ENCODE measurements at places on chromosomes 12 and 14. TPM values are rescaled to one million over a fixed set of nuclear protein-coding genes. Genes with fewer than 3 reads are reported as not detected.

SLC7A8 gene
- total RNA-seq, result 41.4 TPM

GRCh38 chr12:109716512-109717389, 3.1 kb downstream of the FAM222A start:
- DNase-seq, result no peak
- H3K4me3 ChIP-seq, result no peak overlapping the region
- H3K4me1 ChIP-seq, result peaks cover 67% of the 10 kb centered on the region
- H3K27ac ChIP-seq, result peak overlapping the region; percentile 63

DNA sequence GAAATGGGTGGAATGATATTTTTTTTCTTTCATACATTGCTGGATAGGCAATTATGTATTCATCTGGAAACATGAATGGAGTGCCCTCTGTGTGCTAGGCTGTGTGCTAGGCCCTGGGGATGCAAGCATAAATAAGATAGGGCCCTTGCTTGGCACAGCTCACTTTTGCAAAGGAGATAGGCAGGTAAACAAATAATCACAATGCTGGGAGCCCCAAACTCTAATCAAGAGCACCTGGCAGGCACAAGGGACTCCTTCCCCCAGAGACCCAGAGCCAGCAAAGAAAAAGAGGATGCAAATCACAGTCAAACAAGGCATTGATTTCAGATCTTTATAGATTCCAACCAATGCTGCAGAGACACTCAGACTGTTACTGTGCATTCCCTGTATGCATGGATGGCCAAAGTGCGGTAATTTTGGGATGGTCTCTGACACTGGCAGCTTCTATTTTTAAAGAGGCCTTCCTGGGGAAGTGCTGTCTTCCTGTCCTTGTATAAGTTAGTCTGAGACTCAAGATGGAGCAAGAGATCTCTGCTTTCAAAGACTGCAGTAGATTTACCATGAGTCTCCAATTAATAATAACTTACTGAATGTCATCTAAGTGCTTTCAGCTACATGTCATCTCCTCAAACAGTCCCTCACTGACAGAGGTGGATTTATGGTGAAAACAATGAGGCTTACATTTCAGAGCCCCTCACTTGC, 45.1 kb upstream of the CPM start:
- no peak for DNase-seq
- peaks cover 8% of the 10 kb centered on the region for H3K4me1 ChIP-seq
- H3K27me3 ChIP-seq, result no peaks in the 10 kb centered on the region
- no peak overlapping the region for H3K27ac ChIP-seq
- no peaks in the 10 kb centered on the region for H3K36me3 ChIP-seq
- H3K4me3 ChIP-seq, result no peak overlapping the region

- no peaks in the 10 kb centered on the region for H3K27me3 ChIP-seq
- H3K36me3 ChIP-seq, result no peaks in the 10 kb centered on the region
- no peak overlapping the region for H3K27ac ChIP-seq
- H3K4me1 ChIP-seq, result peaks cover 8% of the 10 kb centered on the region
- no peak for DNase-seq
- no peak overlapping the region for H3K4me3 ChIP-seq
Measured at GRCh38 chr14:75230140-75230792, 48.4 kb upstream of the FOS start.

- H3K4me3 ChIP-seq, result no peak overlapping the region
- no peak for DNase-seq
- no peaks in the 10 kb centered on the region for H3K36me3 ChIP-seq
- H3K4me1 ChIP-seq, result no peaks in the 10 kb centered on the region
- H3K27me3 ChIP-seq, result no peaks in the 10 kb centered on the region
- no peak overlapping the region for H3K27ac ChIP-seq
Measured at GRCh38 chr14:84864548-84865271, 665.2 kb upstream of the FLRT2 start.

BLTP3B gene
- total RNA-seq, result 37.7 TPM

GRCh38 chr12:115147916-115148315, 463.9 kb upstream of the TBX3 start:
- no peak overlapping the region for H3K27ac ChIP-seq
- no peak overlapping the region for H3K4me3 ChIP-seq
- no peaks in the 10 kb centered on the region for H3K27me3 ChIP-seq
- DNase-seq, result peak; percentile 19

DNA sequence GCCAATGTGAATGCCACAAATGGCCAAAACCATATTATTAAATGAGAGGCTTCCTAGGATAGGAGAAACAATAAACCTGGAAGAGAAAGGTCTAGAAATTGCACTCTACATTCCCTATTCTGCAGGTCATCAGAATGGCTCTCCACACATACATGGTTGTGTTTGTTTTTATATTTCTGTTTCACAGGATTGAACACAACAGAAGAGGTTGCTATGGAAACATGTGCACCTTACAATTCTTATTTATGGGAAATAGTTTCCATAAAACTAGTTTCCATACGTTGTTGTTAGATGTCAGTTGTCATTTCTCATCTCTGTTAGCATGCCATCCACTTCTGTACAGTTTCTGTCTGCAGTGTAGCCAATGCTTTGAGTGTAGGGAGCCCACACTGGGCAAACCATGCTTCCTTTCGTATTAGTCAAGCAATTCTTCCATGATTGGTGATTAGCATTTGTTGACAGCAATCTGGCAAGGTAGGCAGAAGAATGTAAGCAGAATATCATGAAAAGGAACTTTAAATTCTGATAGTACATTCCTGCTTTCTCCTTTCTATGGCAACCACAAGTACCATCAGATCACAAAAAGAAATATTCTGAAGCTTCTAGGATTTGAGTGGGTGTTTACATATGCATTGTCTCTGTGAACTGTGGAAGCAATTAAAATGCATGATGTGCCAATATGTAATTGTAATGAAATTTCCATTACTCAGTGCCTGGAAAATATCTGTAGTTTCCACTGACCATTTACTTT, 141.6 kb upstream of the AVPR1A start:
- no peak overlapping the region for H3K27ac ChIP-seq
- no peak overlapping the region for H3K4me3 ChIP-seq
- no peak for DNase-seq
- H3K4me1 ChIP-seq, result no peaks in the 10 kb centered on the region
- no peaks in the 10 kb centered on the region for H3K27me3 ChIP-seq

GRCh38 chr12:9928607-9929006, 3.6 kb downstream of the CLEC2A start:
- no peak for DNase-seq
- H3K36me3 ChIP-seq, result no peaks in the 10 kb centered on the region
- H3K4me3 ChIP-seq, result no peak overlapping the region
- no peaks in the 10 kb centered on the region for H3K27me3 ChIP-seq

ACSM4 gene
- not detected for total RNA-seq

KLRG1 gene
- 1.7 TPM for total RNA-seq

- H3K36me3 ChIP-seq, result no peaks in the 10 kb centered on the region
- peaks cover 9% of the 10 kb centered on the region for H3K4me1 ChIP-seq
- no peak overlapping the region for H3K4me3 ChIP-seq
- no peak for DNase-seq
Measured at GRCh38 chr12:4643747-4644146, 5.1 kb downstream of the AKAP3 start.

TBX3 gene
- 5.3 TPM for total RNA-seq

Data from esophagus muscularis mucosa (tissue), 4 donors.